ENCODE measurements at places on chromosomes 7 and 10.

- DNase-seq: no peak
Measured at GRCh38 chr10:121999301-121999700, 10.3 kb downstream of the TACC2 start.

- DNase-seq: no peak
Measured at GRCh38 chr7:100352984-100353684, 4.8 kb upstream of the PILRB start.

DNA sequence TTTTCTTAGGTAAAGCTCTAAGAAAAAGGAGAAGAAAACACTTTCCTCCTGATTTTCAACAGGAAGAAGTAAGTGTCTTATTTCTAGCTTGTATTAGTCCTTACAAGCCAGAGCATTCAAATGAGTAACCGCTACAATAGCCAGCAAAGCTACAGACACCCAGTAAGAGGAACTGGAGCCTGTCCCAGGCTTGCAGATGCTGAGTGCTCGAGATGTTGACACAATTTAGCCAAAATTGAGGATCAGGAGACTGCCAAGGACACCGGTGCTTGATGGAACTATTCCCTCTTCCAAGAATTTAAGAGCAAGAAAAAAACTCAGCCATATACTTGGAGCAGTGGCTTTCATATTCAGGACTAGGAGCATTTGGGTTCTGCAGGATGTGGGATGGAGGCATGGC is 149.3 kb upstream of the DPP6 start:
- DNase-seq: no peak

- DNase-seq: no peak
Measured at GRCh38 chr10:101323495-101323894, 30.5 kb upstream of the BTRC start.

- no peak for DNase-seq
Measured at GRCh38 chr10:22427890-22428571, 82.7 kb downstream of the SPAG6 start.

- no peak for DNase-seq
Measured at GRCh38 chr10:10665750-10666149, 351.9 kb upstream of the CELF2 start.

- no peak for DNase-seq
Measured at GRCh38 chr7:136138991-136139390, 161.8 kb upstream of the MTPN start.

DNA sequence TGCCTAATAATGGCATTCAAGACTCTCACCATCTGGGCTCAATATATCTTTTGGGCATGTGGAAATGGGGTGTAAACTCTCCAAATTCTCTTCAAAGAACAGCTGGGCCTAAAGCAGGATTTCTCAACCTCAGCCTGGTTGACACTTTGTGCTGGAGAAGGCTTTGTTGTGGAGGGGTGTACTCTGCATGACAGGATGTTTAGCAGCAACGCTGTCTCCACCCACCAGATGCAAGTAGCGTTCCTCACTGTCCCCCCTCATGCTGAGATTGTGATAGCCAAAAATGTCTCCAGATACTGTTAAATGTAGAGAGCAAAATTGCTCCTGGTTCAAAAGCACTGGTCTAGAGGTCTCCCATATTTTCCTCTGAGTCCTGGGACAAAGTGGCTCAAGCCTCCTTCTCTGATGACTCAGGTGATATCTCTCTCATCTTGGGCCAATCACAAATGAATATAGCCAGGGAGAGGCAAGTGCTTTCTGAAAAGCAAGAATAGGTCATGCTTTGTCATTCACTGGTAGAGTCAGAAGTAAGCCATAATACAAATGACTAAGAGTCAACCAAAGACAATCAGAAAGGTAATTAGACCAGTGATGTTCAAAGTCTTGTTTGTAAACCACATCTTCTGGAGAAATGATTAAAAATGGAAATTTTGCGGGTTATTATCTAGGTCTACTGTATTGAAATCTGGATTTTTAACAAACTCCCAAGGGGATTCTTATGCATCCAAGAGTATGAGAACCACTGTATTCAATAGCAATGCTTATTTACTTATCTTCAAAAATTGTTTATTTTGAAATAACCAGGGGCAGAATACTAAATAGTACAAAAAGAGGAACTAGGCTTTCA is 330.8 kb downstream of the PTEN start:
- no peak for DNase-seq

DNA sequence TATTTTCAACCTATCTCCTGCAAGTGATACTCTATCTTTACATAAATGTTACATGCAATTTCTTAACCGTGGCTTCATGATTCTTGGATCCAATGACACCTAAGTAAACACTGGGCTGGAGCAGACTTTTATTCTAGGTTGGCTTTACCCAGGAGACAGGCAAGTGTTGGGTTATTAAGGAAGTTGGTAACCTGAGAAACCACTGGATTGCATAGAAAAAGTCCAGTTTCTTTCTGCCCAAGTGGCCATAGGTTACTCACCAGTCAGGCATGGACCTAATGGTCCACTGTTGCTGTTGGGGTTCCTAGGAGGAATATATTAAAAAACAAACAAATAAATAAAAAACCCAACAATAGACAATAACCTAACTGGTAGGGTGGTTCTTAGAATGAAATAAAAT is 112.8 kb downstream of the SEMA3D start:
- DNase-seq: no peak

- no peak for DNase-seq
Measured at GRCh38 chr7:1714583-1715330, 44.7 kb downstream of the ELFN1 start.

DNA sequence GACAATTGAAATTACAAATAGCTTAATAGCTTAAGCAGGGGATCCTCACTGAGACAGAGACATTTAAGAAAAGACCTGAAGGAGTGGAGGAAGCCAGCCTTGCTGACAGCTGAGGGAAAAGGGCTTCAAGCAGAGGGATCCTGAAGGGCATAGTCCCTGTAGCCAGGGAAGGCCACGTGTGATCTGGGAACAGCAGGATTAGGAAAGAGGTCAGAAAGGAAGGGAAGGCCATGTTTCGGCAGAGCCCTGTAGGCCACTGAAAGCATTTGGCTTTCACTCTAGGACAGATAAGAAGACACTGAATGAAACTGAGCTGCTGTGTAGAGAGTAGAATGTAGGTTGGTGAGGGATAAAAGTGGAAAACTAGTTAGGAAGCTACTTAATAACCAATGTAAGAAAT is 3.4 kb upstream of the AKR1C8 start:
- DNase-seq: no peak

DNA sequence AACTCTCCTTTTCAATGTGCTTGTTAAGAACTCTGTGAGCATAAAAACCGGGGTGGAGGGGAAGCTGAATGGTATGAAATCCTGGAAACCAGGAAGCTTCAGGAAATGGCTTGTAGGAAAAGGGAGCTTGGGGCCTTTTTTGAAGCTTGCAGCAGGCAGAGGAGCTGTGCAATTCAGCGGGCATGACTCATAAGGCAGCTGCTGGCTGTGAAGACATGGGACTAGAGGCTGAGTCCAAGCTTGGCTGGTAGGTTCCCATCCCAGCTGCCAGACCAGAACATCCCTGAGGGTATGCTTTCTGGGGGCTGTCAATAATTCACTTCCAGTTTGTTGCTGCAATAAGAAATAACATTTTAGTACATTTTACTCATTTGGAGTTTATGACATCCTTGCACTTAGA is 36.8 kb upstream of the CDC14C start:
- DNase-seq: no peak

- DNase-seq: peak; percentile 71
Measured at GRCh38 chr7:93245525-93246432, 13.6 kb downstream of the VPS50 start.

DNA sequence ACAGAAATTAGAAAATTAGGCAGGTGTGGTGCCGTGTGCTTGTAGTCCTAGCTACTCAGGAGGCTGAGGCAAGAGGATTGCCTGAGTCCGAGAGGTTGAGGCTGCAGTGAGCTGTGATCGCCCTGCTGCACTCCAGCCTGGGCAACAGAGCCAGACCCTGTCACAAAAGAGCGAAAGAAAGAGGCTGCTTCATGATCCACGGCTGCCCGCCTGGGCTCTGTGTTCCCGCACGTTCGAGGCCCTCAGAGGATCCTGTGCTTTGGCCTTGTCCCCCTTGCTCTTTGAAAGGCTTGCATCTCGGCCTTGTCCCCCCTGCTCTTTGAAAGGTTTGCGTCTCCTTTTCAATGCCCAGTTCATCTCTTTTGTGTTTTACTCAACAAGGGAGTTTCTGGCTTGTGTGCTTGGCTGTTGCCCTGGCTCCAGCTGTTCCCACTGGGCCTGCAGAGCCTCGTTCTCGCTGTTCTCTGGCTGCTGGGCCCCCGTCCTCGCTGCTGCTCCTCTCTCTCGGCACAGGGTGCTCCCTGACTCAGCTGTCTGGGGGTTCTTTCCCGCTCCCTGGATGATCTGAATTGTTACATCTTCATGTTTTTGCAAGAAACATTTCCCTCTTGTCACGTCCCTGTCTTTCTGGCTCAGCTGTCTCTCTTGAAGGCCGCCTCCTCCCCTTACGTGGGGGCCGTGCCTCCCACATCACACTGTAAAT is 45.1 kb upstream of the INPP5A start:
- DNase-seq: no peak

- DNase-seq: no peak
Measured at GRCh38 chr10:85446827-85447226, 919.8 kb downstream of the GRID1 start.

DNA sequence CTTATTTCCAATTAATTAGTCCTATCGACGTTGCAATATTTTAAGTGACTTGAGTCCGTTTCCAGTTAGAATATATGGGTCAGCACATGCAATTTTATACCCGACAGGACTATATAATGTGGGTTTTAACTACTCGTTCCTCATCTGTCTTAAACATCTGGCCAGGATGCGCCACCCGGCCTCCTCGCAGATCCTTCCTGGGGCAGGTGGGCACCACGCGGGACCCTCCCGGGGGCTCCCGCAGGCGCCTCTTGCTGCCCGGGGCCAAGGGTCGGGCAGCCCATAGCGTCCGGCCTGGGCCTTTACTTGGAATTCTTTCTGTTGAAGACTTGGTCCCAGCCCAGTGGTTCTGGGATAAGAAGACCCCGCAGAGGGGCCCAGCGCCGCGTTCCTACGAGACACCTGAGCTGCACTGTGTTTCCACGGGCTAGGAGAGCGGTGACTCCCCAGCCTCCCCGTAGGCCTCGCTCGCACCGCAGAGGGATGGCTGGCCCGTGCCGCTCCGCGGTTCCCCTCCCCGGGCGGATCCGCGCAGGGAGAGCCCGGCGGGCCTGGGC is 10.1 kb upstream of the MNX1 start:
- DNase-seq: no peak

DNA sequence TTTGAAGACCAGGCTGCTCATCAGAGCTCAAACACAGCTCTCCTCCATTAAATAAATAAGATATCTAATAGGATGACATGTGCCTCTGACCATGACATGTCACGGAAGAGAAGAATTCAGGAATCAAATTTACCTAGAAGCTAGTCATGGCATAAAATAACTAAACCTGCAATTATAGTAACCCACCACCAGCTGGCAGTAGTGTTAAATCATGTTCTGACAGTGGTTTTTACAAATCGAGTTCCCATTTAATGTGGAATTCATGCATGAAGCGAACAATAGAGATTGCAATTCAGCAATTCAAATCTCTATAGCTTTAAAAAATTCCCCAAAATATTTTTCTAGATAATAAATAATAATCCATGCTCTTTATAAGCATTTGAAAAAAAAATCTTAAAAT is 74.6 kb upstream of the IKZF1 start:
- peak; percentile 62 for DNase-seq

- no peak for DNase-seq
Measured at GRCh38 chr7:102407910-102408309, 11.7 kb downstream of the PRKRIP1 start.

DNA sequence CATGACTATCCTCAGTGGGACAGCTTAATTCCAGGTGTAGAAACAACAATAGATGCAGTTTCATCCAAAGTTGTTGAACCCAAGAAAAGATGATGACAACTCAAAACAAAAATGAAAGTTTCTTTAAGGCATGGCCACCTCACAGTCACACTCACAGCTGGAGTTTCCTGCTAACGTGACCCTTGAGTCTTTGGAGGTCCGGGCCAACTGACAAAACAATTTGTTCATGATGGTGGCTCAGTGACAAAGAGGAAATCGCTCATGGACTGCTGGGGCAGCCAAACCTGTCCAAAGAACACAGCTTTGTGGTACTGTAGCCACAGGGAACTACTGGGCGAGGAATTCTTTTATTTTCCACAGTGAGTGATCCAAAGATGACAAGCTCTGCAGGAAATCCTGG is 96.0 kb upstream of the JCAD start:
- no peak for DNase-seq

GRCh38 chr7:105838627-105839231 is 37.7 kb downstream of the ATXN7L1 start:
- no peak for DNase-seq

GRCh38 chr10:102647443-102648268 is 3.4 kb downstream of the TRIM8 start:
- DNase-seq: no peak

DNA sequence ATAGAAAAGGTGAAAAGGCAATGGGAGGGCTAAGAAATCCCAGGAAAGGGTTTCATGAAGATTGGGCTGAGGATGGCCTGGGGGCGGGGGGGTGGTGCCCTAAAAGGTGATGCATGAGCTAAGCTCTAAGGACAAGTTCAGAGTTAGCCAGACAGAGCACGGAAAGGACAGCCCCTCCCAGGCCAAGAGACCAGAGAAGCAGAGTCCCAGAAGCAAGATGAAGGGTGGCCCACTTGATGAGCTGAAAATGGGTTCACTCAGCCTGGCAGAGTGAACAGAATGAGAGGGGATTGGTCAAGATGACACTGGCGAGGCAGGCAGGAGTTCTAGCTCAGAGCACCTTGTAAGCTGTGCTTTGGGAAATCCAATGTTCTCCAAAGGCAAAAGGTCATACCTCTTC is 89.4 kb upstream of the GPR26 start:
- DNase-seq: no peak

DNA sequence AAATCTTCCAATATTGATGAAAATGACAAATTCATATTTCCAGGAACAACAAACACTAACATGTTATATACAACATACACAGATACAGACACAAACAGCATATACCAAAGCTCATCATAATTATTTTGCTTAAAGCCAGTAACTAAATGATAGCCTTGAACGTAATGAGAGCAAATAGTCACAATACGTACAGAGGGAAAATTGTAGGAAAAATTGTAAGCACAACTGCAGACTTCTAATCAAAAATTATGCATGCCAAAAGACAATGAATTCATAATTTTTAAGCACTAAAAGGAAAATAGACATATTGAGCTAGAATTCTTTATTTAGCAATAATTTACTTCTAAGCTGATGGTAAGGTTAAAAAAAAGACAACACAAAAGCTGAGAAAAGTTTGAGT is 1466.9 kb upstream of the CELF2 start:
- no peak for DNase-seq

GRCh38 chr10:14691359-14691758 is 83.3 kb downstream of the FAM107B start:
- no peak for DNase-seq

Data from hematopoietic multipotent progenitor cell treated with erythropoietin and hydrocortisone succinate and interleukin-3 and kit ligand, for 17 days (in vitro differentiated cells).